ENCODE measurements at places on chromosomes 6 and 20.

DNA sequence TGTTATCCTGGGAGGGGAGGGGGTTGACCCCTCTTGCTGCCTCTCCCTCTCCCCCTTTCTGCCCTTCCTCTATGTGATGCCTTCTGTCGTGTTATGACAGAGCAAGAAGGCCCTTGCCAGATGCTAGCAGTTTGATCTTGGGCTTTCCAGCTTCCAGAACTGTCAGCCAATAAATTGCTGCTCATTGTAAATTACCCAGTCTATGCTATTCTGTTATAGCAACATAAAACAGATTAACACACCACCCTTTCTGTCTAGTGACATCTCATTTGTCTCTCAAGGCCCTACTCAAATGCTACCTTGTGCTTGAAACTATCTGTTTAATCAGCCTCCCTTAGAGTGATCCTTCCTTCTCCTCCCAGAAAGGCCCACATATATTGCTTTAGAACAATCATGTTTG is 16.4 kb upstream of the MAP3K4 start:
- peak; percentile 13 for DNase-seq

GRCh38 chr6:128617285-128617684 is 96.9 kb upstream of the PTPRK start:
- DNase-seq, result no peak

DNA sequence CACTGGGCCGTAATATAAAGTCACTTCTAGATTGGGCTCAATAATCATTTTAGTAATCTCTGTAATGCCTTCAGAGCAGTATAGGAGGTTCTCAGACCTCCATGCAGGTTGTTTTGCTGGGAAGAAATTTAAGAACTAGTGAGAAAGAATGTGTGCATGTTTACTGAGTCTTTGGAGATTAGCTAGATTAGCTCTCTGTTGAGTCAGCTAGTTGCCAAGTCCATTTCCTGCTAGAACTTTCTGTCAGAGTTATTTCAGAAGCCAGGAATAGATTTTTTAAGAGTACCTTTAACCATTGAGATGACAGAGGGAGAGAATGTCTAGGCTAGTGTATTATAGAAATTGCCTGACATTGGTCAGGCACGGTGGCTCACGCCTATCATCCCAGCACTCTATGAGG is 33.3 kb downstream of the ORC3 start:
- no peak for DNase-seq

DNA sequence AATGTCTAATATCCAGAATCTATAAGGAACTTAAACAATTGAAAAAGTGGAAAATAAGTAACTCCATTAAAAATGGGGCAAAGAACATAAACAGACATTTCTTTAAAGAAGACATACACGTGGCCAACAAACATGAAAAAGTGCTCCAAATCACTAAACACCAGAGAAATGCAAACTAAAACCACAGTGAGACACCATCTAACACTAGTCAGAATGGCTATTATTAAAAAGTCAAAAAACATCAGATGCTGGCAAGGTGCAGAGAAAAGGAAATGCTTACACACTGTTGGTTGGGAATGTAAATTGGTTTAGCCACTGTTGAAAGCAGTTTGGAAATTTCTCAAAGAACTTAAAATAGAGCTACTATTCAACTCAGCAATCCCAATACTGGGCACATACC is 169.2 kb upstream of the MANEA start:
- peak; percentile 54 for DNase-seq

GRCh38 chr6:129966125-129966524 is 52.3 kb upstream of the L3MBTL3 start:
- no peak for DNase-seq

DNA sequence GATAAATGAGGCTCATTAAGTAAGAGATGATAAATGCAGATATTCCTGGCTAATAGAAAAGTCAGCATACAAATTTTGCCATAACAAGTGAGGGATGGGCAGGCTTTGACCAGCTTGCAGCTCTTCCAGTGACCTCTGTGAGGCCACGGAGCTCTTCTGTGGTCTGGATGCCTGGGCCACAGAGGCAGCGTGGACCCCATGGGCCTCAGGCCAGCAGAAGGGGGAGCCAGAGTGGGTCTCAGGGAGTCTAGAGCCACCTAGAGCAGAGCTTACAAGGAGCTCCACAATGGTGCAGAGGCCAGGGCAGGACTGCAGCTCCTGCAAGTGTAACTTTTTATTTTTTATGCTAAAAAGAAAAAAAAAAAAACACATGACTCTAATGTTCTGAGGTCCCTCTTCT is 165.1 kb downstream of the ARID1B start:
- DNase-seq, result no peak

GRCh38 chr6:106097411-106098231 is 11.5 kb downstream of the PRDM1 start:
- DNase-seq, result no peak

DNA sequence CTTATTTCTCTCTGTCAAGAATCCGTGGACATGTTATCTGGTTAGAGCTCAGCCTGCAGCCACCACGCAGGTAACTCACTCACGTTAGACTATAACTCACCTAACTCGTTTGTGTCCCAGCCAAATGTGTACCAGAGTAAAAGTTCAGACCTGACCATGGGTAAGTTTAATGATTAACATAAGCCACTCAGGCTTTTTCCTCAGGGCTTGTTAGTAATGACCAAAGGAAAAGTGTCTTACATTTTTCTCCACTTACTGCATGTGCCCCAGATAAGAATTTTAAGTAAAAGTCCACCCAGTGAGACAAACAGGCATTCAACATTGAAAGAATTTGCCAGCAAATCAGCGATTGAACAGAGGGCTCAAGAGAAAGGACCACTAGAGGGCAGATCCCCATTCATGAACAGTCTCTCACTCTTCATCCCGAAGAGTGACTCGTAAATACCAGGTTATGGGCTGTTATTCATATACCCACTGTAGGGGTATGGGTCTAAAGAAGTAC is at the start of gene PKHD1:
PKHD1 (minus strand) TSS at position 116 of the 502 bp plus-strand sequence. CDS start 2,680 bp downstream, outside the sequence.
- DNase-seq, result no peak

GRCh38 chr20:37920679-37921322 is 17.9 kb downstream of the VSTM2L start:
- DNase-seq, result no peak

DNA sequence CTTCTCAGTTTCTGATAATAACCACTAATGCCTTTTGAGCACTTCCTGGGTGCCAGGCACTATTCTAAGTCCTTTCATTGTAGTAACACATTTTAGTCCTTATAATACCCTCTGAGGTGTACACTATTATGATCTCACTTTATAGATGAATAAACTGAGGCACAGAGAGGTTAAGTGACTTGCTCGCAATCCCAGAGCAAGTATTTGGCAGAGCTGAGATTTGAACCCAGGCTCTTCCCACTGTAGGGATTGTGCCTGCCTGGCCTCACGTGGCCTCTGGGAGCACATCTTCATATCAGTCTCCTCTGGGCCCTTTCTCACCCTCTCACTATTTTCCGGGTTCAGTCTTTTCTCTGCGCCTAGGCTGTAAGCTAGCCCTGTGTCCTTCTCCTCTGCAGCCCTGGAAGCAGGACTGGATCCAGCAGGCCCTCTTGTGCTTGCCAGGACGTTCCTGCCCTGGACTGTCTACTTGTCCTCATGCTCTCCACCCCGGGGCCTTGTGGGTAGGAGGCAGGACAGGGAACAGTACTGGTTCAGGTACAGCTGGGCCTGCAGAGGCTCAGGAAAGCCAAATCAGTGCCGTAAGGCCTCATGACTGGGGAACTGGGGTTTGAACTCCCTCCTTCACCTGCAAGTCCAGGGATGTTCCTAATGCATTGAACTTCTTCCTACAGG is 139.6 kb downstream of the VEGFA start:
- no peak for DNase-seq

- DNase-seq, result no peak
Observed at GRCh38 chr6:166441325-166442078, 58.8 kb upstream of the MPC1 start.

- no peak for DNase-seq
Observed at GRCh38 chr6:108736832-108737231, 111.4 kb upstream of the ARMC2 start.

- DNase-seq, result peak; percentile 27
Observed at GRCh38 chr20:1336699-1337367, 7.9 kb upstream of the SDCBP2 start.

- no peak for DNase-seq
Observed at GRCh38 chr6:122484760-122485159, 13.2 kb upstream of the SERINC1 start.

GRCh38 chr20:11130554-11131166 is 456.9 kb upstream of the JAG1 start:
- no peak for DNase-seq

- DNase-seq, result no peak
Observed at GRCh38 chr6:162181111-162181510, 546.5 kb downstream of the PRKN start.

DNA sequence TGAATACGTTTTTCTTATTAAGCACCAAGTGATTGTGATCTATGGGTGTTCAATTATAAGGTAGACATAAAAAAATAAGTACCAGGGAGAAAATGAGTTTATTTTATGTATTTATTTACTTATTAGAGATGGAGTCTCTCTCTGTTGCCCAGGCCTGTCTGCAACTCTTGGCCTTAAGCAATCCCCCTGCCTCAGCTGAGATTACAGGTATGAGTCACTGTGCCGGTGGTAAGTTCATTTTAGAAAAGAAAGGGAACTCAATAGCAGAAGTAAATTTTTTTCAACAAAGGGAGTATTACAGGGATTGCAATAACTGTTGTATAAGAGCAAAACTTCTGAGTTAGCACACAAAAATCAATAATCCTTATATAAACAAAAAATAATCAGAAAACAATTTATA is 98.7 kb upstream of the FUT9 start:
- no peak for DNase-seq

DNA sequence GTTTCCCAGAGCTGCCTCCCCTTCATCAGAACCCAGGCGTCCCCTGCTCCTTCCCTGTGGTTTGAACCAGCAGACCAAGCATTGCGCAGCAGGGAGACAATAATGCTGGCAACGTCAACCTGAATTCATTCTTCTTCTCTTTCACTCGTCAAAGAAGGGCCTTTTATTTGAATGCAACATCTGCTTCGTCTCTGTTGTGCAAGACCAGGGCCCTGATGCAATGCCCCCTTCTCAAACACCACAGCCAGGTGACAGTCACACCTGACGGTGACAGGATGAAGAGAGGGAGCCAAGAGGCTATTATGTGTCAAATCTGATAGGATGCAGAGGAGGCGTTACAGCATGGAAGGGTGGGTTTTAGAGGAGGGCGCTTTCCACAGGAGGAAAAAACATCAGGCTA is 8.0 kb downstream of the INSM1 start:
- DNase-seq, result no peak

DNA sequence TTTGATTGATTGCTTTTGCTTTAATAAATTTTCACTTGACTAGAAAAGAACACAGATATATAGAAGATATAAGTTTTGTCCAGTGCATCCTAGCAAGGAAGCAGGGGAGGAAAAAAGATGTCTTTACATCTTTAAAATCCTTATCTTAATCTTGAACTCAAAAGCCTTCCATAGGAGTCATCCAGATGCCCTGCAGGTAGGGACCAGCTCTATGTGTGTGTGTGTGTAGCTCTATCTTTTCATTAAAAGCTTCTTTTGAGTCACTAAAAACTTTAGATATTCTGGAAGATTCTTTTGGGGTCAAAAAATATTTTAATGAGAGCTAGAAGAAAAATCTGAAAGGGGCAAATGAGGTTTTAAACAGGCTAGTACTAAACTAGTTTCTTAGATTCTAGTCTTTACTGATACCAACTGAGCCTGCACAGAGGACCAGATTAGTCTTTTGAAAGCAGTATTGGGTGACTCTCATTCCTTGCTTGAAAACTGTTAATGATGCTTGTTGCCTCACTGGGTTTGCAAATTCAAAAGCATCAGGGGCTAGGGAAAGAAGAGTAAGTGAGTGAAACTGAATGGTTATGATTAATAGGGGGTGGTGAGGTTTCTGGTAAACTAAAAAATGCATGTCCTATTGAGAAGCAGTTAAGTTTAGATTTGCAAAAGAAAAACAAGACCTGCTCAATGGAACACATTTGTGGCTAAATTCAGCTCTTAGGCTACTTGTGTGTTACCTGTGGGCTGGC is 40.6 kb upstream of the JAG1 start:
- no peak for DNase-seq

- no peak for DNase-seq
Observed at GRCh38 chr6:44471271-44471981, 83.9 kb downstream of the CDC5L start.

- peak; percentile 5 for DNase-seq
Observed at GRCh38 chr6:107866606-107867301, 42.6 kb upstream of the SCML4 start.

- peak; percentile 28 for DNase-seq
Observed at GRCh38 chr20:325889-326644, 715 bp downstream of the SOX12 start.

GRCh38 chr6:140602431-140603248 is 1228.2 kb upstream of the CITED2 start:
- no peak for DNase-seq

- DNase-seq, result no peak
Observed at GRCh38 chr6:38018755-38019165, 199.2 kb downstream of the ZFAND3 start.

DNA sequence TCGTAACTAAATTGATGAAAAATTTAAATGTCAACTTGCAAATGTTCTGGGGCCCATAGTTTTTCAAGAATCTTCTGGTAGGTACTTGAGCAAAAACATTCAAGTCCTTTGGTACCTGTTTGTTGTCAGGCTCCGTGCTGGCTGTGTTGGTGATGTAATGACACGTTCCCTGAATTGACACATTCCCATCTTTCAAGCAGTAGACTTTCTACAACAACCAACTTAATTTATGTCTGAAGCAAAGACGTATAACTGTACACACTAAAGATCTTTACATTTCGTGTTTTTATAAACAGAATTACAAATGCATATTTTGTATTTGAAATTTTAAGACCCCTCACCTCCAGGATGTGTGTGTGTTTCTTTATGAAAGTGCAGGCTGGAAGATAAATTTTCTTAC is 49.5 kb downstream of the NCOA3 start:
- no peak for DNase-seq

DNA sequence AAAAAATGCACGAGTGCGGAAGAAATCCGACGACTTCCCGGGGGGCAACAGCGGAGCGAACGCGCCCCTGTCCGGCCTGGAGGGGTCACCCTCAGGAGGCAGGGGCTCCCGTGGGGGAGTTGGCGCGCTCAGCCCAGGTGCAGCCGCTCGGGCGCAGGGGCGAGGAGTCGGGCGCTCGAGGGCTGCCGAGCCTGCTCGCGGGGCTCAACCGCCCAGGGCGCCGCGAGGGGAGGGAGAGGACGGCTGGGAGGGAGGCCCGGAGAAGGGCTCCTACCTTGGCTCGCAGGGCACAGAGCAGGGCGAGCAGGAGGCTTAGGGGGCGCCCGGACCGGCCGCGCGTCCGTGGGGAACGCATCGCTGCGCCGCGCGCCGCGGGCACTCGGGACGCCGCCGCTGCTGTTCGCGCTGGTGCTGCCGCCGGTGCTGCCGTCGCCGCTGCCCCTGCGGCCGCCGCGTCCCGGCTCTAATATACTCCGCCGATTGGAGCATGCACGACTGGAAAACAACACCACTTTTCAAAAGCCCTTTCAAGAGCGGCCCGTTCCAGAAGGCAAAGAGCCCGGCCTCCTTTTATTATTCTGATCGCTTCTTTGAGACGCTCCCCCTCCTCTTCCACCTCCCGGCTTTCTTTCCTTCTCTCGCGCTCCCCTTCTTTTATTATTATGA is 490 bp downstream of the JAG1 start:
- DNase-seq, result peak; percentile 62
